Activated T-helper 1 cell treated with anti-CD3 and anti-CD28 coated beads, Interleukin-2, amount 50 U/mL, for 16 hours (primary cell): ENCODE measurements at places on chromosomes 4 and X.

GRCh38 chrX:10756441-10756840, 136.1 kb upstream of the MID1 start:
- no peak for DNase-seq

GRCh38 chrX:84933956-84934556, 69.6 kb upstream of the APOOL start:
- no peak for DNase-seq

- no peak for DNase-seq
These were observed 641.3 kb upstream of the FTHL17 start for GRCh38 chrX:31713120-31713519.

- no peak for DNase-seq
These were observed 77.8 kb downstream of the CD38 start for GRCh38 chr4:15855804-15856475.

- DNase-seq = no peak
These were observed 116.5 kb upstream of the LRPAP1 start for GRCh38 chr4:3648731-3649130.

- DNase-seq = no peak
These were observed 23.8 kb downstream of the PPP1R2C start for GRCh38 chrX:42754115-42754514.

- no peak for DNase-seq
These were observed 22.3 kb downstream of the TEC start for GRCh38 chr4:48247142-48247877.

GRCh38 chr4:102316585-102316984, 28.7 kb downstream of the SLC39A8 start:
- DNase-seq = no peak

DNA sequence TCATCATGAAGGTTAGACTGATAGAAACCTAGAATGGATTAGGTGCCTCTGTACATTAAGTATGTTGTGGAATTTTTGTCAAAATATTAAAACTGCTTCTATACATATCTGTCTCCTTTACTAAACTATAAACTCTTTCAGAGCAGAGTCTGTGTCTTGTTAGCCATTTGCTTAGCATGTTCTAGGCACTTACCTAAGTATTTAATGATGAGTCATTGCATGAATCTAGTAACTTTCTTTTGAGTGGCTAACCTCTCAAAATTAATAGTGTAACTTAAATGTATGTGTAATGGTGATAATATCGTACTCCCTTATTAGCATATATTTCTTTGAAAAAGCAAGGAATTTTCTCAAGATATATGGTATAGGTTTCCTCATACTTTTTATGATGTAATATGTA, 57.8 kb downstream of the RAP1GDS1 start:
- DNase-seq = no peak

- DNase-seq = no peak
These were observed 63.5 kb upstream of the EMCN start for GRCh38 chr4:100581337-100581736.

GRCh38 chr4:125321709-125322365, 7.1 kb downstream of the FAT4 start:
- no peak for DNase-seq

DNA sequence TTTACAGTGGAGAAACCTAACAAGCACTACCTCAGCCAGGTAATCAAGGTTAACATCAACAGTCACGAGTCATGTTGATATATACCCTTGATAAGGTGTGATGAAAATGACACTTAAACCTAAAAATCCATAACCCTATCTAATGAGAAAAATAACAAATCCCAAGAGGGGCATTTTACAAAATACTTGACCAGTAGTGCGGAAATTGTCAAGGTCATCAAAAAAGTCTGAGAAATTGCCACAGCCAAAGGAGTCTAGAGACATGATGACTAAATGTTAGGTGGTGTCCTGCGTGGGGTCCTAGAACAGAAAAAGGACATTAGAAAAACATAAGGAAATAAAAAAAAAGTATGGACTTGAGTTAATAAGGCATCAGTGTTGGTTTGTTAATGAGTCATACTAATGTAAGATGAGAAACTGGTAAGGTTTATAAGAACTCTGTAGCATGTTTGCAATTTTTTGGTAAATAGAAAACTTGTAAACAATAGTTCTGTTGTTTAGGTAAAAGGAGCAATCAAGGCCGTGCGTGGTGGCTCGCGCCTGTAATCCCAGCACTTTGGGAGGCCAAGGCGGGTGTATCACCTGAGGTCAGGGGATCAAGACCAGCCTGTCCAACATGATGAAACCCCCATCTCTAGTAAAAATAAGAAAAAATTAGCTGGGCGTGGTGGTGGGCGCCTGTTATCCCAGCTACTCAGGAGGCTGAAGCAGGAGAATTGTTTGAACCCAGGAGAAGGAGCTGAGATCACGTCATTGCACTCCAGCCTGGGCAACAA, 2.9 kb downstream of the RPL36A start:
- DNase-seq = no peak

GRCh38 chr4:112075129-112075753, 70.0 kb upstream of the FAM241A start:
- no peak for DNase-seq

- no peak for DNase-seq
These were observed 79.4 kb upstream of the EFNB1 start for GRCh38 chrX:68749426-68749825.

DNA sequence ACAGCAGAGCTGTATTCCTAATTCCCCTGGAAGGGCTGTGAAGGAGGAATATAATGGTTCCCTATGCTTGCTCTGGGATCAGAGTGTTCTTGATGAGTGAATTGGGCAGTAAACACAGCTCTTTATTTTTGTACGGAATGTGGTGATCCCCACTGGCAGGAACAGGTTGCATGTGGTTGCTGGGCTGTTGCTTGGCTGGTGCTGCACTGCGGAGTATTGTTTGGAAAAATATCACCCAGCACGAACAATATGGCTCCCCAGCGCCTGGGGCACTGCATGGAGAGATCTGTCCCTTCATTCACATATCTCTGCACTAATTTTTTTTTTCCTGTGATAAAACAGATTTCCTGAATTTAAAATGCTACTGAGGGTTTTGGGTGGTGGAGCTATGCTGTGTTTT, 119.7 kb downstream of the MGST2 start:
- no peak for DNase-seq

DNA sequence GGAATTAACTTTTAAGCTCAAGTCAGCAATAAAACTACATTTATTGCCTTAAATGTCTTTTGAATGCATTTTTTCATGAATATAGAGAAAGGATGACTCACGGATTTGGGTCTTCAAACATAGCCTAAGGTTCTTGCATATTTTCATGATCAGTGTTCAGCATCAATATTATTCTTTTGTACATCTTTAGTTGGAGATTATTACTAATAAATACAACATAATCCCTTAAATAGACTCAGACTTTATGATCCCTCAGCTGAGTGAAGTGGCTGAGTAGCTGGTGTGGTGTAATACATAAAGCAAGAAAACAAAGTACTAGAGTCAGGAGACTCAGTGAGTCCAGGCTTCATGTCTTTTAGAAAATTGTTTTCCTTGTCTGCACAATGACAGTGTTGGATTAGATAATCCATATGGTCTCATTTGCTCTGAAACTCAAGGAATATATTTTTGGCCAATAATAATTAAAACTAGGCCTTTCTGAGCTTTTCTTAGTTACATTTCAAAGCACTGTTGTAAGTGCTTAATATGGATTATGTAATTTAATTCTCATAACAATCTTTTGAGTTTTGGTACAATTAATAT, 78.3 kb upstream of the UNC5C start:
- DNase-seq = no peak

- DNase-seq = no peak
These were observed 856.0 kb upstream of the FRG1 start for GRCh38 chr4:189084671-189085070.
